ENCODE measurements at places on chromosomes 16 and 17.

GRCh38 chr17:15000661-15001060 is 264.5 kb downstream of the PMP22 start:
- no peak for DNase-seq

GRCh38 chr17:38733282-38733981 is 3.3 kb downstream of the CISD3 start:
- no peak for DNase-seq

- no peak for DNase-seq
These were observed 5.0 kb downstream of the CAMKK1 start for GRCh38 chr17:3887804-3888203.

DNA sequence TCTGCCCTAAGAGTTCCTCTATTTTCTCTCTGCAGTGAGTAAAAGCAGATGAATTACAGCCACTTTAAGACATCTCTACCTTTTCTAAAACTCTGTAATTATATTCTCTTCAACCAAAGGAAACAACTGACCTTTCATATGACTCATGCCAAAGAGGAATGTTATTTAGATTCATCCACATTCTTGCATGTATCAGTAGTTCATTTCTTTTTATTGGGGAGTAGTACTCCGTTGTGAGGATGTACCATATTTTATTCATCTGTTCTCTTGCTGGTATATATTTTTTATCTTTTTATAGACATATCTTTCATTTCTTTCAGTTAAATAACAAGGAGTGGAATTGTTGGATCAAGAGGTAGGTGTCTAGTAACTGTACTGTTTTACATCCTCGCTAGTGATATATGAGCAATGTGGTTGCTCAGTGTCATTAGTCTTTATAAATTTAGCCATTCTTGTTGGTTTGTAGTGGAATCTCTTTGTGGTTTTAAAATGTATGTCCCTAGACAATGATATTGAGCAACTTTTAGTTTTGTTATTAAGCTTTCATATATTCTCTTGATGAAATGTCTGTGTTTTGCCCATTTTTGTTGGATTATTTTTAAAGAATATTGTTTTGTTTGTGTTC is 7.8 kb upstream of the MYH8 start:
- no peak for DNase-seq

GRCh38 chr17:622356-622755 is 92.3 kb downstream of the VPS53 start:
- DNase-seq: no peak

DNA sequence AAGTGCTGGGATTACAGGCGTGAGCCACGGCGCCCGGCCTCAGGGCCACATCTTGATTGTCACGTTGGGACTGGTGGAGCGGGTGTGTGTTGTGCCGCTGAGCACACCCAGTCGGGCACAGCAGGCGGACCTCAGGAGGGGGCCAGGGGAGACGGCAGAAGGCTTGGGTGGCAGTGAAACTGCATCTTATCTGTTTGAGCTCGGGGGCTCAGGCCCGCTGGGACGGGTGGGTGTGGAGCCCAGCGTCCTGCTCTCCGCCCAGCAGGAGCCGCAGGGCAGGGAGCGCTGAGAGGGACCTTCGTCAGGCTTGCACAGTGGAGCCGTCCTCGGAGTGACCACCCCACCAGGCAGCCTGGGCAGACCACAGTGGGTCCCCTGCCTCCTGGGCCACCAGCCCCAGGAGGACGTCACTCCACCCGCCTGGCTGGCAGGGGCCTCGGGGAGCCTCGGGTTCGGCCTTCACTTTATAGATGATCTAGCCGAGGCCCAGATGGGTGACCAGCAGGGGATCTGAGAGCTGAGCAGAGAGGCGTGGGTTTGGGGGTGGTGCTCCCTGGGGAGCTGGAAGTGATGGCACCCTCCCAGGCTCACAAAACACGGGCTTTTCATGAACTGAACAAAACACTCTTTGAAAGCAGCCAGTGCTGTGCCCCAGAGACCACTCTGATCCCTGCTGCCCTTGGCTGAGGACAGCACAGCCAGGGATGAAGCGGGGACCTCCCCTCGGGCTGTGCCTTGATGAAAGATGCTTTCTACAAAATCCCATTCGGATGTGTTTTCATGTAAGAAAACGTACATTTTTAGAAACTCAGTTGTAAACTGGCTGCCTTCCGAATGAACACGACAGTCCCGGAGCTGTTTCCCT is 181.1 kb downstream of the SEC14L1 start:
- no peak for DNase-seq

Data from activated naive CD4-positive, alpha-beta T cell treated with anti-CD3 and anti-CD28 coated beads, Interleukin-2, amount 50 U/mL, for 72 hours (primary cell).